ENCODE measurements at places on chromosomes 16 and 17. TPM values are rescaled to one million over a fixed set of nuclear protein-coding genes. Genes with fewer than 3 reads are reported as not detected.

The NIP7 gene
- total RNA-seq = 19.6 TPM

The EVI2A gene
- total RNA-seq = not detected

DNA sequence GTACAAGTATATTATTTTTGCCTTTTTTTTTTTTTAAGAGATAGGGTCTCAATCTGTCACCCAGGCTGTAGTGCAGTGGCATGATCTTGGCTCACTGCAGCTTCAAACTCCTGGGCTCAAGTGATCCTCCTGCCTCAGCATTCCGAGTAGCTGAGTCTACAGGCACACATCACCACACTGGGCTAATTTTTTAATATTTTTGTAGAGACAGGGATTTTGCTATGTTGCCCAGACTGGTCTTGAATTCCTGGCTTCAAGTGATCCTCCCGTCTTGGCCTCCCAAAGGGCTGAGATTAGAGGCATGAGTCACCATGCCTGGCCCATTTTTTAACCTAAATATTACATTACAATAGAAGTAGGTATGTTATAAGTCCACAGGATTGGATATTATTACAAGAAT lies 3.2 kb downstream of the TERB1 start:
- H3K27ac ChIP-seq = no peak overlapping the region
- H3K4me1 ChIP-seq = no peaks in the 10 kb centered on the region
- H3K27me3 ChIP-seq = no peaks in the 10 kb centered on the region
- H3K36me3 ChIP-seq = no peaks in the 10 kb centered on the region
- H3K4me3 ChIP-seq = no peak overlapping the region

DNA sequence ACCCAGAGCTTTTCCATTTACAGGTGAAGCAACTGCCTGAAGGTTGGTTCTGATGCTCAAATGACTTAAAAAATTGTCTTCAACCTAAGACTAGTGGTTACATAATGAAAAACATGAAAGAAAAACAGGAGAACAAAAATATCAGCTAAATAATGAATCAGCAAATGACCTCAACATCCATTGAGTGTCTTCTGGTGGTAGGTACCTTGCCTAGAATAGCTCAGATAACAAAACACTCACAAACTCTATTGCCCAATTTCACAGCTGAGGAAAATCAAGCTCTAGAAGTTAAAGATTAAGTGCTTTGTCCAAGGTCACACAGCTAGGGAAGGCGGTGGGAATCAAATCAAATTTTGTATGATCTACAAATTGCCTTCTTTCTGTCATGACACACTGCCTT lies 304.6 kb upstream of the CDH11 start:
- no peaks in the 10 kb centered on the region for H3K36me3 ChIP-seq
- no peaks in the 10 kb centered on the region for H3K27me3 ChIP-seq
- no peaks in the 10 kb centered on the region for H3K4me1 ChIP-seq
- H3K4me3 ChIP-seq = no peak overlapping the region

All from glutamatergic neuron (in vitro differentiated cells).